Stimulated activated CD4-positive, alpha-beta T cell treated with anti-CD3 and anti-CD28 coated beads, TNF-alpha, amount 100 ng/mL, for 1 hour (primary cell): ENCODE measurements at places on chromosomes 2 and 18.

GRCh38 chr2:190649798-190650390 is 1.0 kb downstream of the NAB1 start:
- no peak for DNase-seq

GRCh38 chr2:19746611-19747309 is 155.0 kb downstream of the TTC32 start:
- no peak for DNase-seq

DNA sequence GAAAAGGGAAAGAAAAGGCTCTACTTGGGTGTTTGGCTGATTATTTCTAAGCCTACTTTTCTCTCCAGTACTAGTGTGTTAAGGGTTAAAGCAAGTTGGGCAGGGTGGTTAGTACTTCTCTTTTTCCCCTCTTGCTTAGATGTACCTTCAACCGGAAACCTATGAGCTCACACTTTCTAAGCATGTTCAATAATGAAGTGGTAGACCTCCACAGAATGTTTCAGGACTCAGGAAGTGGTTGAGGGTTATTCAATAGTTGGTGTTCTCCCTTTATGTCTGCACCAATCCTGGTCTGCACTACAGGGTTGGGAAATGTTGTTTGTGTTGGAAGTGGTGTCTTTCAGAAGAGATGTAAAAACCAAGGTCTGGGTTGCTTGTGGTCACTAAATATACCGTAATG is 137.1 kb downstream of the ZEB2 start:
- no peak for DNase-seq

DNA sequence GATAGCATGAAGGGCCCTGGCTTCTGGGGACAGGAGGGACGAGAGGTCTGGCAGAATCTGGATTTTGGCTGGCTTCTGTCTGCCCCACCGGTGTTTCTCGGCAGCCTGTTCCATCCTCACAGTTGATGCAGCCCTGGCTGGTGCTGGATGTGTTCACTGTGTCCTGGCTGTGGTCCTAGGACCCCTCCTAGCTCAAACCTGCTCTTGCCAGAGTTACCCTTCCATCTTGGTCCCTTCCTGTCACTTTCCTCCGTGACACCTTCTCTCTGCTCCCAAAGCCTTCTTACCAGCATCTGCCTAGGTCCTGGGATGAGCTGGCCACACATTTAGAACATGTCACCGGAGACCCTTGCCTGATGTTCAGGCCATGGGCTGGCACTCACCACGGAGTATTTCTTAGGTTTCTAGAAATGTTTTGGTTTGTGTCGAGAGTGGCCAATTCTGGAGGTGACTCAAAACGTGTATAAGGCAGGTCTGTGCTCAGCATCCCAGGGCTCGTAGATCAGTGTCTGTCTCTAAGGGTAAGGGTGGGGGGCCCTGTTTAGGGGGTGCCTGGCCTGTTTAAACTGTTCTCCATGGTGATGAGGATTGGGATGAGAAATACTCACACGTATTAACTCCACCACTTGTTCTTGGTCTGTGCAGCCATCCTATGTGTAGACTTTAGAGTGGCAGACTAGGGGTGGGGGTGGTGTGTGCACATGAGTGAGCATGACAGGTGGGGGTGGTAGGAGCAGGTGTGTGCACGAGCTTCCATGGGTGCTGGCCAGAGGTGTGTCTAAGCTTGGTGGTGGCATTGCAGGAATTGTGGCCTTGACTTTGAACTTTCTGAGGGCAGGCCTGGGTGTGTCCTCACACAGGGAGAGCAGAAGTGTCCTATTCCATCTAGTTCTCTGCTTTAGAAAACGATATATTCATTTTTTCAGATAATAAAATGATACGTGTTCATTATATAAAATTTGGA is 162.7 kb downstream of the DYSF start:
- no peak for DNase-seq

DNA sequence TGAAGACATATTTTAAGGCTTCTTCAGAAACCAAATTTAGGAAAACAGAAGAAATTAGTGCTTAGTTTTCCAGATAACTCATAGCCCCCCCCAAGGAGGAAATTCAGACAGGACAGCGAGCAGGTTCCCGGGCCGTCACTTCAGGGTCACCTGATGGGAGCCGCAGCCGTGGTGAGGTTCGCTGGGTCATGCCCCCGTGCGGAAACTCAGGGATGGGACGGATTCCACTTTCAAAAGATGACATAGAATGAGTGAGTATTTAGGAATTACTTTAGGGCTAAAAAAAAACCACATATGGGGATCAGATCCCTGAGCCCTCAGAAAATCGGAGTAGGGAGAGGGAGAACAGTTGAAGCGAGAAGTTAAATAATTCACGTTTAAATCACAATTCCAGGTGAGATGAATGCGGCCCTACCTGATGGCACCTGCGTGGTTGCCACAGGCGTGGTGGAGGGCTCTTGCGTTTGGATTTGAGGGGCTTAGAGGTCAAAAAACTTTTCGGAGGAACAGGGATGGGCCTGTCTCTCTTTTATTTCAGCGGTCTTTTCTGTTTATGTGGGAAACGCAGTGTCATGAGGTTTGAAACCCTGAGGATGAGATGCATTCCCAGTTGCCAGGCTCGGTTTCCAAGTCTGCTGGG is 114.4 kb downstream of the NFATC1 start:
- no peak for DNase-seq

DNA sequence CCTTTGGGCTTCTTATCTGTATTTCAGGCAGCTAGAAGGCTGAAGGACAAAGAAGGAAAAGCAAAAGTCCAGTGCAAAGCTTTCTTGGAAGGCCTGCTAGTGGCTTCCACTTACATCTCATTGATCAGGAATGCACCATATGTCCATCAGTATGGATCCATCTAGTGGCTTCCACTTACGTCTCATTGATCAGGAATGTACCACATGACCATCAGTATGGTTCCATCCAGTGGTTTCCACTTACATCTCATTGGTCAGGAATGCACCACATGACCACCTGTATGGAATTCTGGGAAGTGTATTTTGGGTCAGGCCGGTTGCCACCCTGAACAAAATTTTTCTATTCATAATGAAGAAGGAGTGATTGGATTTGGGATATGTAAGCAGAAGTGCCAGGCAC is 70.6 kb downstream of the LYPD6 start:
- DNase-seq = no peak

DNA sequence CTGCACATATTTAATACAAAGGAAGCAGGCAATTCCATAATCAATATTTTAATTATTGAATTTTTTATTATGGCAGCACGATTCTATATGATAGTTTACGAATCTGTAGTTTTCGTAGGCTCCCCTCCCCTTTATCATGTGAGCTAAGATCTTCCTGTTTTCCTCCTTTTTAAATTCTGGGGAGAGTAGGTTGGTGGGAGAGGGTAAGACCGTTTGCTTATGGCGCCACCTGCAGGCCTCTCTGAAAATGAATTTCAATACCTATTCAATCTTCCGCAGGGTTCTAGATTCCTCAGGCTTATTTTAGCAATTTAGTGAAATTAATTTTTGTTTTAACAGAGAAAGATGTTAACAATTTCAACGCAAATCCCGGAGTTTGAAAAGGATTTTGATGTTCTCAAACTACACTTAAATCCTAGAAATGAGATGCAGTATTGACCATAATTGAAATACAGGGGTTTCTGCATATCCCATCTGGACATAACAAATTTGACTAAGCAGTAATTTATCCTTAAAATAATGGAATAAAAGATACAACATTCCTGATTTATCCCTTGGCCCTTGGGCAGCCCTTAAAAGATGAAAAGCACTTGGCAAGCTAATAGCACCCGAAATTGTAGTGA is 12.8 kb upstream of the GBX2 start:
- DNase-seq = no peak

GRCh38 chr2:54885891-54886290 is 162.4 kb downstream of the EML6 start:
- DNase-seq = no peak

DNA sequence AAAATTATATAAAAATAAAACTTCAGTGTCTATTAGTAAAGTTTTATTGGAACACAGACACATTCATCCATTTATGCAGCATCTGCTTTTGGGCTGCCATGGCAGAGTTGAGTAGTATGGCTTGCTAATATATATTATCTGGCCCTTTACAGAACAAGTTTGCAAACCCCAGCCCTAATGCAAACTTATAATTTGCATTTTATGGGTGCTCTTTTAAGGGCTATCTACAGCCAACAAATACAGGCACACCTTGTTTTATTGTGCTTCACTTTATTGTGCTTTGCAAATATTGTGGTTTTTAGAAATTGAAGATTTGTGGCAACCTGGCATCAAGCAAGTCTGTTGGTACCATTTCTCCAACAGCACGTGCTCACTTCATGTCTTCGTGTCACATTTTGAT is 35.2 kb upstream of the DLX2 start:
- DNase-seq = no peak

DNA sequence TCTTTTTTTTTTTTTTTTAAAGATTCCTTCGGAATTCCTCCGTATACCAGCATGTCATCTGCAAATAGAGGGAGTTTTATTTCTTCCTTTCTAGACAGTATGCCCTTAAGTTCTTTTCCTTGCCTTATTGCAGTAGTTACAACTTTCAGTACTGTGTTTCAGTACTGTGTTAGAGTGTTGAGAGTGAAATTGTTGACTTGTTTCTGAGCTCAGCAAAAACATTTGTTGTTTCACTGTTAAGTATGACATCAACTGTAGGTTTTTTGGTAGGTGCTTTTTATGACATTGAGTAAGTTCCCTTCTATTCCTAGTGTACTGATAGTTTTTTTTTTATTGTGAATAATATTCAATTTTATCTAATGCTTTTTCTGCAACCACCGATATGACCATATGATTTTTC is 43.9 kb downstream of the ACVR2A start:
- DNase-seq = no peak

DNA sequence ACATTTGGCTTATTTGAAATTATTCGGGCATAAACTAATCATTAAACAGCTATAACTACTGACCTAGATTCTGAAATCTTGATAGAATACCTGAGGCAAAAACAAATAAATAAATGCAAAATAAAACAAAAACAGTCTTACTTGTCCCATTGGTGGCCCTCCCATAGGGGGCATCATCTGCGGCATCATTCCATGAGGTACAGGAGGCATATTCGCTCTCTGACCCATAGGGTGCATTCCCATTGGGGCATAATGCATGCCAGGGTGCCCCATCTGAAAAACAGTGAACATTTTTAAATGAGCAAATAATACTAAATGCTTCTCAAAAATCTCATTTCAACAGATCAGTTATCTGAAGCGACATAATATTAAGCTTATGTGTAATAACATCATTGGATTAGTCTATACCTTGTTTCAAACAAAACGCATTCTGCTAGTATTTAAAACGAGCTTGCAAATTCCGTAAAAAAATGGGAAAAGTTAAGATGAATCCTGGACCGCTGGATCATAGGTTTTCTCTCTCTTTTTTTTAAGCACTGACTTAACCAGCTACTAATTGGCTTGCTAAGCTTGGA is 1.3 kb downstream of the PRPF40A start:
- no peak for DNase-seq

- DNase-seq = no peak
Measured at GRCh38 chr18:44651478-44651877, 29.2 kb upstream of the SETBP1 start.

DNA sequence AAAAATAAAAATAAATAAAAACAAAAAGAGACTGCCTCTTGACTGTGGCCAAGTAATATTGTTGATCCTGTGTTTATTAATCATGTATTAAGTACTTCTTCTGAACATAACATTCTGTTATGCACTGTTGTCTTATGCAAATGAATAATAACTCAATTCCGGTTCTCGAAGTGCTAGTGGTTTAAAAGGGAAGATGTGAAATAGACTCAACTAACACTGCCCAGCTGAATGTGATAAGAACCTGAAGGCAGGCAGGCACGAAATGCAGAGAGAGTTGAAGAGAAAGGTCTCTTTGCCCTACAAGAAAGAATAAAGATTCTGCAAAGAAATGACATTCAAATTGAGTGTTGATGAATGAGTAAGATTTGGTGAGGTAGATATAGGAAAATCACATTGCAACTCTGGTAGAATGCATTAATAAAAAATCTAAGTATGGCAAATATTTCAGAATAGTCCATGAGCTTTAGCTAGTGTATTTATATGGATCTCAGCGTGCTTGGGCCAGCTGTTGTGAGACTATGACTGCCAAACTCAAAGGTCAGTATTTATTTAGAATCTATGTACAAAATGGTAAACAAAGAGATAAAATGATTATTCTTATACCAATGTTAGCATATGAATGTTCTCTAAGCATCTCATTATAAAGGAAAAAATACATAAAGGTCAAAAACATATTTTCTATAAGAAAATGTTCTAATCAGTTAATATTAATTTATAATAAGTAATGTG is 352.3 kb upstream of the CDH7 start:
- no peak for DNase-seq

GRCh38 chr18:48674758-48675351 is 136.0 kb downstream of the CTIF start:
- DNase-seq = no peak
